ENCODE measurements at places on chromosomes 13 and 19.

- DNase-seq, result no peak
Observed at GRCh38 chr19:29320086-29320485, 107.1 kb upstream of the UQCRFS1 start.

DNA sequence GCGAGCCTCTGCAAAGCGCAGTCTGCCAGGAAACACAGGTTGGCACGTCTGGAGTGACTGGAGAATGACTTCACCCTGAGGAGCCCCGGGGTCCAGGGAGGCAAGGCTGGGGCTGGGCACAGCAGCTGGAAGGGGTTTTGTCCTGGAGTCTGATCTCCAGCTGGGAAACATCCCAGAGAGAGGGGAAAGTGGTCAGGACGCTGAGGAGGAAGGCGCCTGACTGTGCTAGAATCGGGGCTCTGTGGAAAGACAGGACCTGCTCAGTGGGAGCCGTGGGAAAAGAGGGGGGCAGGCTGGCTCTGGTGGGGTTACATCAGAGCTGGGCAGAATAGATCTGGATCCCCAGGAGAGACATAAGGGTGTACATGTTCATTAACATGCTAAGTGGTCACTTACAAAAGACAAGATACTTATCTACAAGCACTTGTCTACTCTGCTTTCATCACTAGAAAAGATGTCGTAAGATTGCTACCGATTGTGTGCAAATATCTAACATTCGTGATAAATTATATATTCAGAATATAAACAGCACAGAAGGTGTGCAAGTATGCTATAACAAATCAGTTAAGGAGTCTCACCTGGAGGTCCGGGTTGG is 106.6 kb downstream of the COL4A1 start:
- DNase-seq, result no peak

DNA sequence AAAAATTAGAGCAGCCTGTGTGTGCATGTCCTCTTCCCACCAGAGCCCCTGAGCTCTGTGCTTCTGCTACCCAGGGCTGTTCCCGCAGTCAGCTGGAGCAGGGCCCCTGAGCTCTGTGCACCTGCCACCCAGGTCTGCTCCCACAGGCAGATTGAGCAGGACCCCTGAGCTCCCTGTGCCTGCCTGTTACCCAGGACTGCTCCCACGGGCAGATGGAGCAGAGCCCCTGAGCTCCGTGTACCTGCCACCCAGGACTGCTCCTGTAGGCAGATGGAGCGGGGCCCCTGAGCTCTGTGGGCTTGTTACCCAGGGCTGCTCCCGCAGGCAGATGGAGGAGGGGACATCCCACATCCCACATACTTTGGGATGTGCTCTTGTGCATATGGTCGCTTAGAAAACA is 186.8 kb upstream of the SOX1 start:
- no peak for DNase-seq

DNA sequence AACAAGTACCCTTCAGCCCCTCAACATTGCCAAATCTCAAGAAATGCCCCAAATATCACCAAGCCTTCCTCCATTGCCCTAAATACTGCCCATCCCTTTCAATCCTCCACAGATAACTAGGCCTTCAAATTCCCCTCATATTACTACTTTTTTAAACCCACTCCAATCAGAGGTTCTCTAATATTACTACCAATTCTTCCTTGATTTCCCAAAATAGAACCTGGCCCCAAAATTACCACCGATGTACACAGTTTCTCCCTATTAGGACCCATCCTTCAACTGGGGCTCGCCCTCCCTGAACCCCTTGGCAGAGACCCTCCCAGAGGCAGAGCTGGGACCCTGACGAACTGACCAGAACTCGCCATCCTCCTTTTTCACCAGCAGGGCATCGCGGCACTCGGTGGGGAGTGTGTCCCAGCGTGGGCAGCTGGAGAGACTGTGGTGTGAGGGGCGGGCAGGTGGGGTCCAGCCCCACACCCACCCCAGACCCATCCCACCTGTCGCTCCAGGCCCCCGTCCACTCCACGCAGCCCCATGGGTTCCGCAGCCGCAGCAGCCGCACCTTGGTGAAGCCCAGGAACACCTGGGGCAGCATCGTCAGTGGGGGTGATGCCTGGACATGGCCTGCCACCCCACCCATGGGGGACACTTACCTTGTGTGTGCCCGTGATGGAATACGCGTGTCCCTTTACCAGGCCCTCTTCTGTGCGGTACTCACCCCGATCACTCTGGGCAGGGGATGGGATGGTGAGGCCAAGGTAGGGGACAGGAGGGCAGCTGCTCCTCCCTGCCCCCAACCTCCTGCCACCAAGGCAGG is 6.1 kb downstream of the CAPN12 start:
- no peak for DNase-seq

DNA sequence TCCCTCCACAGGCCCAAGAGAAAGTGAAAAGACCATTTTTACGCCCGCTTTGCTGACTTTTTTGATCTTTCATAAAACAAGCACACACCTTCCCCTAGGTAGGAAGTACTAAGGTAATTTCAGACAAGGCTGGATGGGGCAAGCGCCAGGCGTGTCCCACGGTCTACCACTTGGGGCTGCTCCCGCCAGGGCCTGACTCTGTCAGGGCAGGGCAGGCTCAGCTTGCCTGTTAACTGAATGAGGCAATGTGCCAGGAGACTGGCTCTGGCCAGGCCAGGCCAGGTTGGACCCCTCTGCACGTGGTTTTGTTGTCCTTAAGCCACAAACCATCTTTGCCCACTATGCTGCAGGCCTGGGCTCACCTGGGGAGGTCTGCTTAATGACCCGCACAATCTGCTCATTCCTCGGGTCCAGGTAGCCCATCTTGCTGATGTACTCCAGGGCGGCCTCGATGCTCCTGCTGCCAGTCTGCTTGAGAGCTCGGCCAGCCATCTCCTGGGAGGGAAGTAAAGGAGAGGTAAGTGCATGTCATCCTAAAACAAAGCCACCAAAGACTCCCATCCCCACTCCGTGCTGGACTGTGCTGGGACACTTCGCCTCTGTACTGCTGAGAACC is 70.4 kb downstream of the LATS2 start:
- peak; percentile 21 for DNase-seq

GRCh38 chr19:17733127-17733526 is 13.8 kb downstream of the MAP1S start:
- DNase-seq, result no peak

DNA sequence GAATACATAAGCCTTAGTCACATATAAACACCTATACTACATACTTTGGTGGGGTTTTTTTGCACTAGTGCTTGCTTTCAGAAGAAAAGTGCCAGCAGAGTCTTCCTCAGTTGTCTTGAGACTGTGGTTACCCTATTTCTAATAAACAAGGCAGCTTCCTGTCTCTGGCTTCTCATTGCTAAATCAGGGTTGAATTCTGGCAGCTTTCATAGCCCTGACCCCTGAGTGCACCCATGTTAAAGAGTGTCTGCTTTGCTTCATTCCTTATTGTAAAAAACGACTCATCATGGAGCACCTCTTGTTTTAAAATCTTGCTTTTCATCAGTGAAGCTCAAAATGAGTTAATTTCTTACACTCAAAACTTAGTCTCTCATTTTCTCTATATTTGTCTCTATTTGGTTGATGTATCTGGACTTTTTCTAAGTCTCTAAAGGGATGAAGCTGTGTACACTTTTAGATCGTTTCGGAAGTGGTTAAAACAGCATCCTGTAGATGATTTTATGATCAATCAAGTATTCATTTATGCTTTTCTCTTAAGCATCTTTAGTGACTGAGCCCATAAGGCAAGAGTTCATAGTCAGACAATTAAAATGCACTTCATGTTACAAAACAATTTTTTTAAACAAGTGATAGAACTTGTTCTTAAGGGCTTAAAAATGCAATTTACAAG is 72.1 kb downstream of the KLF12 start:
- DNase-seq, result no peak

- no peak for DNase-seq
Observed at GRCh38 chr13:92952161-92952560, 274.4 kb upstream of the GPC6 start.

DNA sequence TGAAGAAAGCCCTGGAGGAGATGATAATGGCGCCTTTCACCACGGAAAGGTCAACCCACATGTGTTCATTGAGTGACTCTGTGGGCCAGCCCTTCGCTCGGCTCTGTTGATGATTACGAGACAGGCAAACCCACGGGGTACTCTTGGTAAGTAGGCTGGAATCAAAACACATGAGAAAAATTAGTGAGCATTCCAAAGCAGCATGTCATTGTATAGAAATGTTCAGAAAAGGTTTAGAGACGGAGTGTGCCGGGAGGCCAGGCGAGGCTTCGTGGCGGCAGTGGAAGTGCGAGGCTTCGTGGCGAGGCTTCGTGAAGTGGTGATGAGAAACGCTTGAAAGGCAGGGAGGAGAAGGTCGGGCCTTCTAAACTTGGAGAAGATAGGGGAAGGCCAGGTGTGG is 144.3 kb downstream of the ZNF536 start:
- no peak for DNase-seq

- no peak for DNase-seq
Observed at GRCh38 chr13:46575818-46576221, 22.9 kb downstream of the LRCH1 start.
